Prostate gland (tissue), 2 donors: ENCODE measurements at places on chromosomes 7 and 10. TPM values are rescaled to one million over a fixed set of nuclear protein-coding genes. Genes with fewer than 3 reads are reported as not detected.
A peak's percentile ranks its signal among the peaks of the same experiment; 100 is the strongest.

DNA sequence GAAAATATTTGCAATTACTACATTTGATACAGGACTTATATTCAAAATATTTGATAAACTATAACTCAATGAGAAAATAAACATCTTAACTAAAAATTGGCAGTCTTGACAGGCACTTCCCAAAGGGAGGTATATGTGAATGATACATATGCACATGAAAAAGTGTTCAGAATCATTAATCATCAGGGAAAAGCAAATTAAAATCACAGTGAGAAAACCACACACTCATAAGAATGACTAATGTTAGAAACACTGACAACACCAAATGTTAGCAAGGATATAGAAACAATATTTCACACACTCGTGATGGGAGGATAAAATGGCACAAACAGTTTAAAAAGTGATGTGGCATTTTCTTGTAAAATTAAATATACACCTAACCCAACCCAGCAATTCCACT lies 4.1 kb upstream of the VPS26A start:
- H3K27ac ChIP-seq = no peak overlapping the region
- no peak overlapping the region for H3K4me3 ChIP-seq
- no peak for DNase-seq
- H3K36me3 ChIP-seq = no peaks in the 10 kb centered on the region
- H3K4me1 ChIP-seq = no peaks in the 10 kb centered on the region
- H3K27me3 ChIP-seq = no peaks in the 10 kb centered on the region

The HOXA2 gene
- total RNA-seq = 1.4 TPM

The INSYN2A gene
- total RNA-seq = 0.14 TPM

DNA sequence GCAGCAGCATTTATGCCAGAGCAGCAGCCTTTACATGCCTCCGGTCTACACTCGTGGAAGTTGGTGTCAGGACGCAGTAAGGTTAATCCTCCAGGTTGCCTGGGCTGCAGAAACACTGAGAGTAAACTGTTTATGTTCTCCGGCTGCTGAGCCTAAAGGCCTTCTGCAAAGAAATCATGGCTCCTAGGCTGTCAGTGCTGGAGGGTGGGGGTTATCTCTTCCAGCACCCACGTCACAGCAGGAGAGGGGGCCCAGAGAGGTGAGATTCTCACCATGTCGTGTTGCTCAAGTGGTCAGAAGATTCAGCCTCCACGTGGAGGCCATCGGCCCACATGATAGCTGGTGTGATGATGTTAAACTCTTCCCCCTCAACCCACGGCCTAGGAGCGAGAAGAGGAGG lies 41.2 kb downstream of the COL13A1 start:
- no peak for DNase-seq
- H3K36me3 ChIP-seq = no peaks in the 10 kb centered on the region
- H3K4me1 ChIP-seq = peaks cover 9% of the 10 kb centered on the region
- no peak overlapping the region for H3K4me3 ChIP-seq

GRCh38 chr7:41694495-41694894 lies 8.4 kb downstream of the INHBA start:
- no peak overlapping the region for H3K27ac ChIP-seq
- no peak overlapping the region for H3K4me3 ChIP-seq
- no peak for DNase-seq

DNA sequence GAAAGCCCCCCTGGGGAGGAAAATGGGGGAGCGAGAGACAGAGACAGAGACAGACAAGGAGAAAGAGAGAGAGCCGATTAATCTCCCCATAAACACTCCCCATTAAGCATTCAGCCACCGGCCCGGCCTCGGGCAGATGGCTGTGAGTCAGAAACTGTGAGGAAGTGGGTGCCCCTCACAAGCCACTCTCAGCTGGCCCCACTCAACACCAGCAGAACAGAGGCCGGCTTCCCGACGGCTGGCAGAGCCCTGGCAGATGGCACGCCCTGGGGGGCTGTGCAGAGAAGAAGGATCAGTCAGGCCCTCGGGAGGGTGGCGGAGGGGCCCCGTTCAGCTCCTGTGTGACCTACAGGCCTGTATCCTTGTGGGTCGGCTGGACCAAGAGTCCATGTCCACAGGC lies 41.2 kb downstream of the CAMK2B start:
- no peaks in the 10 kb centered on the region for H3K27me3 ChIP-seq
- no peaks in the 10 kb centered on the region for H3K36me3 ChIP-seq
- H3K4me1 ChIP-seq = no peaks in the 10 kb centered on the region
- no peak overlapping the region for H3K27ac ChIP-seq
- no peak for DNase-seq

GRCh38 chr7:156607332-156608172 lies 33.0 kb upstream of the RNF32 start:
- H3K27ac ChIP-seq = no peak overlapping the region
- peak overlapping the region; percentile 24 for H3K4me3 ChIP-seq
- no peaks in the 10 kb centered on the region for H3K36me3 ChIP-seq
- H3K4me1 ChIP-seq = no peaks in the 10 kb centered on the region

The TMEM176A gene
- 6.9 TPM for total RNA-seq

- H3K27ac ChIP-seq = no peak overlapping the region
- no peaks in the 10 kb centered on the region for H3K36me3 ChIP-seq
- no peaks in the 10 kb centered on the region for H3K27me3 ChIP-seq
- H3K4me3 ChIP-seq = no peak overlapping the region
- DNase-seq = no peak
- H3K4me1 ChIP-seq = no peaks in the 10 kb centered on the region
Observed at GRCh38 chr7:128437426-128438332, 18.0 kb upstream of the HILPDA start.

DNA sequence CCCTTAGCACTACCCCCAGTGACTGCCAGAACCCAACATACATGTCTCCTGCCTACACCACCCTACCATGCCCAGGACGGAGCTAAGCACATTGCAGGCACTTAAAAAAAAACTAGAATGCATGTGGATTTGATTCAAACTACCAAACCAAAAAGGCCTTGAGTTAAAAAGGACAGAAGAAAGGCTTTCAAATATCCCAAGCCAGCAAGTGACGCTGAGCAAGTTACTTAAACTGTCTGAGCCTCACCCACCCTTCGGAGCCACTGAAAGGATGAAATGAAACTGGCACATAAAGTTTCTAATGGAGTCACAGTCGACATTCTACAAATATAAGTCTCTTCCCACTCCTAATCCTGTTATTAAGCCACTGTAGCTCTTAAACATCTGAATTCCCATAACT lies 1.8 kb downstream of the CPXM2 start:
- no peak overlapping the region for H3K27ac ChIP-seq
- no peak for DNase-seq
- no peaks in the 10 kb centered on the region for H3K36me3 ChIP-seq
- H3K4me3 ChIP-seq = no peak overlapping the region

The CH25H gene
- total RNA-seq = 1.1 TPM

The PLA2G12B gene
- not detected for total RNA-seq

- DNase-seq = no peak
- H3K36me3 ChIP-seq = no peaks in the 10 kb centered on the region
- H3K27ac ChIP-seq = no peak overlapping the region
- no peak overlapping the region for H3K4me3 ChIP-seq
- no peaks in the 10 kb centered on the region for H3K27me3 ChIP-seq
Observed at GRCh38 chr7:30997316-30997715, 33.6 kb downstream of the GHRHR start.

- no peaks in the 10 kb centered on the region for H3K4me1 ChIP-seq
- no peak overlapping the region for H3K4me3 ChIP-seq
Observed at GRCh38 chr10:103616705-103617601, 123.4 kb downstream of the NEURL1 start.

The GHRHR gene
- not detected for total RNA-seq

GRCh38 chr10:119693262-119693957 lies 32.4 kb upstream of the INPP5F start:
- no peak overlapping the region for H3K27ac ChIP-seq
- no peaks in the 10 kb centered on the region for H3K27me3 ChIP-seq
- DNase-seq = no peak
- H3K4me3 ChIP-seq = no peak overlapping the region
- H3K36me3 ChIP-seq = no peaks in the 10 kb centered on the region

DNA sequence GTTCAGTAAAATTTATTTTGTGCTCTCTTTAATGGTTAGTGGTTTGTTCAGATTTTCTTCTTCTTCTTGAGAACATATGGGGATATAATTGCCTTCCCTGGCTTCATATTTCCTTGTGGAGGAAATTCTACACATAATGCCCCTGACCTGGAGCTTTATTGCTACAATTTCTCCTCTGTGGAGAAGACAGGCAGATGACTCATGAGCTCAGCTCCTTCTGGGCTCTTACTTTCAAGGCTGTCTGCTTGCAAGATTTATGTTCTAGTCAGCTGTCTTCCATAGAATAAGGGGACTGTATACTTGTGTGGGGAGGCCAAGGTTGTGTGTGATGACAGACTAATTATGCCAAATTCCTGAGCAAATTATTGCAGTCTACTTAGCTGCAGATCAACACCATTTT lies 1.6 kb downstream of the LRRD1 start:
- H3K27ac ChIP-seq = no peak overlapping the region
- no peak for DNase-seq
- no peaks in the 10 kb centered on the region for H3K27me3 ChIP-seq
- no peaks in the 10 kb centered on the region for H3K4me1 ChIP-seq

DNA sequence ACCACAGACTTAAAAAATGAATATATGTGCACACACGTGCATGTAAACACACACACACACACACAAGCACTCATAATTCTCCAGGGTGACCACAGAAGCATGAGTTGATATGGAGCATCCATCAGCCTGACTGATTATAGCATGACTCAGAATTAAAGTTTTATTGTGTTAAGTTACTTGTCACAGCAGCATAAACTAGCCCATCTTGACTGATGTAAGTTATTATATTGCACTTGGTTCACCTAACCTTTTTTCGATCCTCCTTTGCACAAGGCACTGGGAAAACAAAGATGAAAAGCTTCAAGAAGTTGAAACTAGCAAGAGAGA lies 18.8 kb upstream of the SLC35G1 start:
- no peaks in the 10 kb centered on the region for H3K36me3 ChIP-seq
- H3K27me3 ChIP-seq = no peaks in the 10 kb centered on the region
- no peaks in the 10 kb centered on the region for H3K4me1 ChIP-seq
- no peak overlapping the region for H3K4me3 ChIP-seq
